Memory B cell (primary cell): ENCODE measurements at places on chromosomes 3 and 15.
A peak's percentile ranks its signal among the peaks of the same experiment; 100 is the strongest.

- no peak for DNase-seq
Observed at GRCh38 chr3:161423911-161424522, 52.7 kb upstream of the SPTSSB start.

- no peak for DNase-seq
Observed at GRCh38 chr3:5466717-5467116, 279.2 kb downstream of the EDEM1 start.

DNA sequence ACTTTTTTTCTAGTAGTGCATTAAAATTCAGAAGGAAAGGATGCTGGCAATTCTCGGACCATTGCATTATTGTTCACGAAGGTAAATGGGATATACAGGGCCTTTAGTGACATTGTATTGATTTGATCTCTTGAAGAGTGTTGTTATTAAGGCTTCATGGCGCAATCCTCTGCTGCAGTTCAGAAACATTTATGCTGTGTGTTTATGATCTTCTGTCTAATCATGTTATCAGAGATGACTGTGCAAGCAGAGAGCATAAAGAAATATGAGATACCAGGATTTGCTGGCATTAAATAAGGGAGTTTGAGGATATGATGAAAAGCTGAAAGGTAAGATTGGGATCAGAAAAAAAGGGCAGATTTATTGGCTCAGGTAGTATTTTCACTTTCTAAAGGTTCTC, 180.6 kb downstream of the EPHA6 start:
- no peak for DNase-seq

GRCh38 chr3:133949438-133949837, 53.8 kb upstream of the RAB6B start:
- DNase-seq: no peak

DNA sequence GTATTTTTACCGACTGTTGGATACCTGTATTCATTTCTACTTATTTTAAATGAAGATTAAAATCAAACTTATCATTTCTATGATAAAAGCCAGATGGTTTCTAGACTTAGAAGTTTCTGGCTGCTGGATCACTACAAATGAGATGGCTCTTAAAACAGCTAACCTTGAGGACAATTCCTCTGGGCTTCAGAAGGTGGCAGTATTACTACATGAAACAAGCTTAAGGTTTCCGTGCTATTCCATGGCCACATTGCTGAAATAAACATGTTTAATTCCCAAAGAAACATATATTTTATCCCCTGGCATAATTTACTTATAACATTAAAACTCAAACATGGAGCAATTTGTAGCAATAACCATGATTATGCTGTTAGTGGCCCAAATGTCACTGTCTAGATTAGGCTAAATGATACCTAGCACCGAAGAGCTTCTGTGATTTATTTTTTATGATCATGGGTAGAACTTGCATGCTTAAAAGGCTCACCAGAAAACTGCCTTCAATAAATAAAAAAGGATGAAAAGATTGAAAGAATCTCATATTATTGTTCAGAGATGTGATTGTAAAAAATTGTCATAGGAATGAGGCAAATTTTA, 204.0 kb upstream of the NANOGP8 start:
- DNase-seq: no peak

- no peak for DNase-seq
Observed at GRCh38 chr3:98755601-98756000, 7.5 kb upstream of the ST3GAL6 start.

DNA sequence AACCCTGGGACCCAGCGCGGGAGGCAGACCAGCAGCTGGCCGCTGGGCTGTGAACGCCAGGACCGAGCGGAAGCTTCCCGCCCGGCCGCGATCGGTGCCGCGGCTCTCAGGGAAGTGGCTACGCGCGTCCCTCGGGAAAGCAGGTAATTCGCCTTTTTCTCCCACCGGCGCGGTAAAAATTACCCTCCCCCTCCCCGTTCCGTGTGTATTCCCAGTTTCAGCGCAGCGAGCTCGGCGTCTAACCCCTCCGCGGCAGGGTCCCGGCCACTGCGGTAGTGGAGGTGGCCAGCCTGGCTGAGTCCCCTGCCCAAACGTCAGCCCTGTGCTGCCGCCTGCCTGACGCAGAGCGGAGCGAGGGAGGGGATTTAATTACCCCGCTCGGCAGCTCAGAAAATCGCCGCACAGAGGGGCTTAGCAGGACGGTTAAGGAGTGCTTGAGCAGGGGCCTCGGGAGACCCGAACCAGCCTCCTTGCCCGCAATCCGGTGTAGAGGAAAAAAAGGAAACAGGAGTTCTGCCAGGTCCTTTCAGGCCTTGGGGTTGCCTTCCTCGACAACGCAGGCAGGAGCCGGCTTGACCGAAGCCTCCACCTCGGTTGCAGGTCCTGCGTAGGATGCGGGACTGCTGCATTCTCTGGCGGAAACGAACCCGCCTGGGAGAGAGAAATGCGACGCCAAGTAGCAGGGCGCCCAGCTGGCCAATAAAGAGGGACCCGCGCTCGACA, 2.9 kb downstream of the GATA2 start:
- peak; percentile 9 for DNase-seq

GRCh38 chr3:5264093-5264600, 76.6 kb downstream of the EDEM1 start:
- no peak for DNase-seq

GRCh38 chr3:150789451-150789850, 26.5 kb upstream of the SIAH2 start:
- no peak for DNase-seq

GRCh38 chr3:190019006-190019405, 101.7 kb downstream of the P3H2 start:
- no peak for DNase-seq

DNA sequence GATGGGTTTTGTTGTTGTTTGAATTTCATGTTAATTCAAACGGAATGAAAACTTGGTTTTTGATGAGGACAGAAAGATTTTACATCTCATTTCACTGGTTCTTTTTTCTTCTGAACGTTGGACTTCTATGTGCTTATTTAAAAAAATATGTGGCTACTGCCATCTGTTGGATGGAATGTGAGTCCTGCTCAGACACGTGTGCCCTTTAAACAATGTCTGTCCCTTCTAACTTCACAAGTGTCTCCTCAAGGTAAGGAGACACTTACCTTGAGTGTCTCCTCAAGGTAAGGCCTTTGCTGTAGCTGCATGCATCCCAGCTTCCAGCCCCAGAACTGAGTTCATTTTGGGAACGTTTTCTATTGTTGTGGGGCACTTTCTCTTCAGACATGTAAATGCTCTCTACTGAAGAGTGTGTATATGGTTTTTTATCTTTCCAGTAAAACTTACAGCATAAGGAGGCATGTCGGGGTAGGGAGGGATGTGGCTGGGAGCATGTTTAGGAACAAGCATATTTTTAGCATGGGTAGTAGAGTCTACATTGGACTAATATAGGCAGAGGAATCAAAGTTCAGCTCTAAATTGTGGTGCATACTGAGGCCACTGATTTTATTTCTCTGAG, 63.1 kb upstream of the UBE3A start:
- DNase-seq: no peak

DNA sequence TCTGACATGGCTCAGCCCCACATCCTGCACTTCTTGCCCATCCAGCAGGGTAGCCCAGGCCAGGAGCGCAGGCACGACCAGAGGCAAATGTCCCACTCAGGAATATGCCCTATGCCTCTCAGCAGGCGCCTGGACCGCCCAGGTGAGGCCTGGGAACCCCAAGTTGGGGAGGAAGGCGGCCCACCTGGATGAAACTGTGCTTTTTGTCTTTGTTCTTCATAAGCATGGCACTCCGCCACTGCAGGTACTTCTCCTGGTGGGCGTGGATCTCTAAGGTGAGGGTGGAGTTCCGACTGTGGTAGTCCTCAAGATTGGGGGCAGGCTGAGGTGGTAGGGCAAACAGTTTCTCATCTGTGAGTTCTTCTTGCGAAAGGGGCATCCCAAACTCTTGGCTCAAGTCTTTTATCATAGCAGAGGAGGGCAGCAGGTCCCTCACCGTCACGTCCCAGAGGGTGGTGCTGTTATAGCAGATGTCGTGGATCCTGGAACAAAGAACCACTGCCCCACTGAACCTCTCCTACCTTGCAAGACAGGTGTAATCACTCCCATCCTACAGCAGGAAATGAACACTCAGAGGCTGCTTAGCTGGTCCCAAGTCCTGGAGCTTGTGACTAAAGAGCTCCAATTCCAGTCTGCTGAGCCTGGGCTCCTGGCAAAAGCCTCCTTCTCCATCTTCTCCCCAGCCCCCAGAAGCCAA, 53.2 kb downstream of the ACAD9 start:
- DNase-seq: no peak

- no peak for DNase-seq
Observed at GRCh38 chr3:126486360-126486847, 10.7 kb upstream of the ZXDC start.

DNA sequence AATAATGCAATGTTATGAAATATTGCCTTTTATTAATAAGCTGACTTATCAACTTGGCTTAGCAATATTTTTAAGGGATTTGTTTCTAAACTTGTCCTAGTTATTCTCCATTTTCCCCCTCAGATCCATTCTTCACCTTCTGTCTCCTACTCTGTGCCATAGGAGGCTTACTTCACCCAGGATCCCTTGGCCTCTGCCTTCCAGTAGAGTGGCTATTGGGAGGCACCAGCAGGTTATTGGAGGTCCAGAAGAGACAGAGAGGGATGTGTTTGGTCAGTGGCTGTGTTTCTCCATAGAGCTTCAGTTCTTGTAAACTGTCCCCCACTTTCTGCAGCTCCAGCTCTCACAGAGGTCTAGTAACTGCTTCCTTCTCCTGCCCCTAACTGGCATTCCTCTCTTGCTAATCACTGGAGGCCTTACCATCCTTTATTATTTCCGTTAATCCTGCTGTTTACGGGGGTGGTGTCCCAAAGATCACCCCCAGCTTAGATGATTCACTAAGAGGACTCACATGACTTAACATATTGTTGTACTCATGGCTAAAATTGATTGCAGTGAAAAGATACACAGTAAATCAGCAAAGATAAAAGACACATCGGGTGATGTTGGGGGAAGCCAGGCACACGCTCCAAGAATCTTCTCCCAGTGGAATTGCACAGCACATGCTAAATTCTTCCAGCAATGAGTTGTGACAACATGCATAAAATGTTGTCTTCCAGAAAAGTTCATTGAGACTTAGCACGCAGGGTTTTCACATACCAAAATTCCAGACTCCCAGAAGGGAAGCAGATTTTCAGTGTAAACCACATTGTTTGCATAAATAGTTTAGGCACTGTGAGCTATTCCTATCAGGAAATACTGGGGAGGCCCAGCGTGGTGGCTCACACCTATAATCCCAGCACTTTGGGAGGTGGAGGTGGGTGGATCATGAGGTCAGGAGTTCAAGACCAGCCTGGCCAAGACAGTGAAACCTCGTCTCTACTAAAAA, 67.5 kb downstream of the RPL22L1 start:
- no peak for DNase-seq

- no peak for DNase-seq
Observed at GRCh38 chr3:81743096-81744025, 18.1 kb downstream of the GBE1 start.

DNA sequence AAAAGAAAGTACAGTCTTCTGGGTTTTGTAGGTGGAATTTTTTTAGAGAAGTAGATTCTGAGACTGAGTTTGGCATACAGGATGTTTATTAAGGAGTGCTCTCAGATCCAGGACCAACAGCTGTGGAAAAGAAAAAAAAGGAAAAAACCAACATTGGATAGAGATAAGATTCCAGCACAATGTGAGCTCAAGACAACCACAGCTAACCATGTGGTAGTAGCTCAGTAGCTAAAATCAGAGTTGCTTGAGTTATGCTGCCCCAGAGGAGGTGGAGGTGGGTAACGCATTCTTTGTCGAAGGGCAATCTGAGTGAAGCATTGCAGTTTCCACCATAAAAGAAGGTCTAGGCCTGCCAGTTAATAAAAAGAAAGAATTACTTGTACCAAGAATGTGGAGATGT, 904.3 kb downstream of the NSUN3 start:
- DNase-seq: no peak

- DNase-seq: no peak
Observed at GRCh38 chr3:134810052-134810435, 15.0 kb downstream of the EPHB1 start.

DNA sequence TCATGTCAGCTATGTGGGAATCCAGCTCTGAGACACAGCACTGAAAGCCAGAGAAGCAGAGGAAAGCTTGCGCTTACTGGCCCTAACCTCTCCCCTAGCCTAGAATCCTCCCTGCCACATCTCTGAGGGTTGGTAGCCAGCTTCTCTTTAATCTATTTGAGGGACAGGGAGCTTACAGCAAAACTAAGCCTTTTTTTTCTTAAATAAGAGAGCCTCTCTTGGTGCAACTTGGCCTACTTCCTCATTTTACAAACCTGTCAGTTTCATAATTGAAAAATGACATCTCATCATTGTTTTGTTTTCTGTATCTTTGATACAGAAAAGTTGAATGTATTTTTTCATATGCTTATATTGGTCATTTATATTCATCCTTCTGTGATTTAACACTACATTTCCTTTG, 193.9 kb downstream of the ZNF621 start:
- no peak for DNase-seq

DNA sequence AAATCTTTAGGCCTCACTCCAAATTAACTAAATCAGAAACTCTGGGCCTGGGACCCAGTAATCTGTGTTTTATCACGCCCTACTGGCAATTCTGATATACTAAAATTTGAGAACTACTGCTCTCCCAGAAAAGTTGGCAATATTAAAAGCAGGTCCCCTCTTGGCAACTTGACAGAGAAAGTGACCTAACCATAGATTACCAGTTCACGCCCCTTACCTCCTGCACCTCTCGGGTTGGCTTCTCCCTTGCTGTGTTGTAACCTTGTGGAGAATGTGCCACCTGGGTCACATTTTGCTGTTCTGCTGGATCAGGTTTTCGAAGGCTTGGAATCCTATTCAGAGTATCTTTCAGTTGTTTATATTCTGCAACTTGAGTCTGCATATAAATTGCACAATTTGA, 59.1 kb downstream of the GOLIM4 start:
- DNase-seq: no peak

GRCh38 chr15:70289191-70289955, 191.7 kb upstream of the TLE3 start:
- DNase-seq: no peak

- DNase-seq: no peak
Observed at GRCh38 chr3:147793841-147794240, 384.7 kb downstream of the ZIC1 start.
